ENCODE measurements at places on chromosomes 12 and 14.

GRCh38 chr12:54430471-54431069 lies 11.5 kb upstream of the ITGA5 start:
- DNase-seq, result no peak

GRCh38 chr14:69241577-69241976 lies 18.4 kb upstream of the GALNT16 start:
- DNase-seq, result no peak

GRCh38 chr14:20555845-20556244 lies 5.0 kb downstream of the RNASE9 start:
- DNase-seq, result no peak

DNA sequence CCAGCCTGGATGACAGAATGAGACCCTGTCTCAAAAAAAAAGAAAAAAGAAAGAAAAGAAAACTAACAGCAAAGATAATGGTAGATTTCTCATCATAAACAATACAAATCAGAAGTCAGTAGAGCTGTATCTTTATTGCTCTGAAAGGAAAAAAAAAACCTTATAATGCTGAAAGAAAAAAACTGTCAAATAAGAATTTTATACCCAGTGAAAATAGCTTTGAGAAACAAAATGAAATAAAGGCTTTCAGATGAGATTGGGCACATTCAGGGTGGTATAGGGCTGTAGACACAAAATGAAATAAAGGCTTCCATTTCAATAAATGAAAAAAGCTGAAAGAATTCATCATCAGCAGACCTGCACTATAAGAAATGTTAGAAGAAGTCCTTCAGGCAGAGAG lies 105.0 kb upstream of the FOXN3 start:
- DNase-seq, result no peak
